ENCODE measurements at places on chromosomes 7 and 10.

- no peak for DNase-seq
Measured at GRCh38 chr7:28874001-28874400, 84.1 kb downstream of the TRIL start.

- peak; percentile 86 for DNase-seq
Measured at GRCh38 chr10:102776779-102777456, 33.2 kb downstream of the WBP1L start.

DNA sequence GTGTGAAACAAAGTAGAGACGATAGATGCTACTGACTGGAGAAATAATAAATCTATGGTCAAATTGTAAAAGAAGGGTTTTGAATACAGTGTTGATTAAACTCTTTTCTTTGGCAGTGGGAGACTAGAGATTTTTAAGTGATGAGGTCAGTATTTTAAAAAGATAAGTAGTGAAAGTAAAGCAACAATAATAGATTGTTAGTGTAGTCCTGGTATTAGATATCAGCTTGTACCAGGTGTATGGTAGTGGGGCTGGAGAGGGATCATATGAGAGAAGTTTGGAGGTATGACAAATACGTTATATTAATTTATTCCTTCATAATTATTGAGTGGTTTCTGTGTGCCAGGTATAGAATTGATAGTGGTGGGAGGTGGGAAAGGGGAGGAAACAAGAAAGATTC lies 25.2 kb downstream of the PHTF2 start:
- DNase-seq: no peak

- DNase-seq: peak; percentile 54
Measured at GRCh38 chr7:49852619-49853462, 79.4 kb downstream of the VWC2 start.

DNA sequence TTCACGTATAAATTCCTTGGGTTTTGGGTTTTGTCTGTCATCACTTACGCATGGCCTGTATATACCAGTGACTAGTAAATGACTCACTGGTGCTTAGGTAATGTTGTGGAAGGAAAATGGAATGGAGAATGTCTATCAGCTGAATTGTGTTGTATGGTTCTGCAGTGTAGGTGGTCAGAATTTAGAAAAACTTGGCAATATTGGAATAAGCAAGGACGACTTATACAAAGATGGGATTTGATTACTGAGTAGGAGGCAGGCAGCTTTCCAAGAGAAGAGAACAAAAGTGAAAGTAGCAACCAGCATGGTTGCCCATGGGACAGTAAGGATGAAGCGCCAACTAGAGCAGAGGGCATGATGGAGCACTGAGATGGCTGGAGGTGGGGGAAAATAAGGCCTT lies 168.6 kb upstream of the CSTF2T start:
- no peak for DNase-seq

DNA sequence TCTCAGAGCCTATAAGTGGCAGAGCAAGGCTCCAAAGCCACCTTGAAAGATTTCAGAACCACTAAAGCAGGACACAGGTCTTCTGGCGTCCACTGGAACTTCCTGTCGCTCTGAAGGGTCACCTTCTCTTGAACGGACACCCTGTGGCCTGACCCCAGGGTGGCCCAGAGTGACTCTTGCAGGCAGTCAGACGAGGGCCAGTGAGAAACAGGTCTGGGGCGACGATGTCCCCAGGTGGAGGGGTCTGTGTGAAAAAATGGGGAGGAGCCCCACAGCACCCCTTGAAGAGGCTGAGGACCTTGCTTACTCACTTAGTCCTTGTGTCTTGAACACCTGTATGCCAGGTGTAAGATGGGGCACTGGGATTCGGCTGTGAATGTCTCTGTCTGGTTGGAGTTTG lies 946 bp upstream of the RASGEF1A start:
- DNase-seq: no peak

- no peak for DNase-seq
Measured at GRCh38 chr7:82810558-82811259, 352.0 kb downstream of the PCLO start.

- no peak for DNase-seq
Measured at GRCh38 chr7:832167-832967, at the start of gene SUN1. Gene SUN1, plus strand, starts transcription at chr7:832476. Its CDS starts 49 bp downstream, at chr7:832525.

GRCh38 chr10:102642736-102643335 lies 1.4 kb upstream of the TRIM8 start:
- DNase-seq: peak; percentile 76

- no peak for DNase-seq
Measured at GRCh38 chr7:151137791-151138152, 29.7 kb downstream of the GBX1 start.

DNA sequence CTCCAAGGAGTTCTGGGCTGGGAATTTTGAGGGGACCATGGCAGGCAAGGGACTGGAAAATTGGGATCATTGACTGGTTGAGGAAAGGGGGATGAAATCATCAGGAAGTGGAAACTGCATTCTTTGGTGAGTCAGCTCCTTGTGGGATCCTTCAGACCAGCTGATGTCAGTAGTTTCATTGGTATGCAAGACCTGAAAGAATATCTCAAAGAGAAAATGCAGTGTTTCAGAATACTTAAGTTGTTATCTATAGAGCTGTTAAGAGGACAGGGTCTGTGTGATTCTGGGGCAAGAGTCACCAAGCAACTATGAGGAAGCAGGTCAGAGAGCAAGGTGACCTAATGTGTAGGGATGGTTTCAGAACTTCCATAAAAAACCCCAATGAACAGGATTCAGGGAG lies 595.9 kb upstream of the AUTS2 start:
- no peak for DNase-seq

GRCh38 chr7:127689194-127689772 lies 37.3 kb downstream of the SND1 start:
- DNase-seq: no peak

DNA sequence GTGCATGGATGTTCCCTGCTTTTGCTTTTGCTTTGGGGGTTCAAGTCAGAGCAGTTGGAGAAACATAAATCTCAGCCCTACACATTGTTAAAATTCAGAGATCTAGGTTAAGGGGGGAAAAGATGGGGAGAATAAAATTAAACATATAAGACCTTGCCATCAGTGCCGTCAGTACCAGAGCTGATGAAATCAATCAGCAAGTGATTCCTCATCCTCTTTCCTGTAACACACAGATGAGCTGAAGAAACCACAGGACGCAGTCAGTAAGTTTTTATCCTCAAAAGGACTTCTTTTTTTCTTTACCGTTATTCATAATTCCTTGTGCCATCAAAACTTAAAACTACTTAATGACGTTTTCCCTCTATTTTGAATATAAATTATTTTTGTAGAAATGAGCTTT lies 5.9 kb downstream of the HECW1 start:
- no peak for DNase-seq

GRCh38 chr7:132500727-132501440 lies 75.4 kb downstream of the PLXNA4 start:
- DNase-seq: peak; percentile 76

- DNase-seq: no peak
Measured at GRCh38 chr7:42886129-42886528, 25.7 kb downstream of the C7orf25 start.

DNA sequence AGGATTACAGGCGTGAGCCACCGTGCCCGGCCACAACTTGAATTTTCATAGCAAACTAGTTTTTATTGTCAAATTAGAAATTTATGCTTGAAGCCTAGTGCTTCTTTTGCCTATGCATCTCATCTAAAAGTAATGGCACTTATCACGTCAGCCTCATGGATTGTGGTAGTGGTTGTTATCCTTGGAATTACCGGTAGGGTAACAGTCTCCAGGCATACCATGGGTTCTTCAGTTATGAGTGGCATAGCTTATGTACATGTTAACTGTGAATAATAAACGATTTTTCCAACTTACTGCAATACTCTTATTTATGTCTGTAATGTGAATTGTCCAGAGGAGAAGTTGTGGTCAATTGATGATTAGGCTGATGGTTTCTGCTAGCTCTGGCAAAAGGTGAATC lies 63.1 kb downstream of the BMPR1A start:
- DNase-seq: no peak

- peak; percentile 23 for DNase-seq
Measured at GRCh38 chr7:100567031-100567730, 6.5 kb downstream of the SAP25 start.

DNA sequence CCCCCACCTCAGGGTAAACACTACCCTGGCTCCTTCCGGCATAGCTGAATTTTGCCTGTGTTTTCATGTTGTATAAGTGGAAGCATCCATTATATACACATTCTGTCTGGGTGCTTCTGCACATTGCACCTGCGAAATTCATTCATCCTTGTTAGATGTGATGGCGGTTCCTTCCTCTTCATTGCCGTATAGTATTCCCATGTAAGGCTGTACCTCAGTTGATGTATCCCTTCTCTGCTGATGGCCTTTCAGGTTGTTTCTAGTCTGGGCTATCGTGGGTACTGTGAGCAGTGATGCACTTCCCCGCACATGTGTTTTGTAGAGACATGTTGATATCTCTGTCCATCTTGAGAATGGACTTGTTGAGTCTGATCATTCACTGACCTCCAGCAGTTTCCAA lies 28.9 kb downstream of the ELFN1 start:
- DNase-seq: no peak

GRCh38 chr7:100102950-100103840 lies 1.8 kb downstream of the AP4M1 start:
- no peak for DNase-seq

DNA sequence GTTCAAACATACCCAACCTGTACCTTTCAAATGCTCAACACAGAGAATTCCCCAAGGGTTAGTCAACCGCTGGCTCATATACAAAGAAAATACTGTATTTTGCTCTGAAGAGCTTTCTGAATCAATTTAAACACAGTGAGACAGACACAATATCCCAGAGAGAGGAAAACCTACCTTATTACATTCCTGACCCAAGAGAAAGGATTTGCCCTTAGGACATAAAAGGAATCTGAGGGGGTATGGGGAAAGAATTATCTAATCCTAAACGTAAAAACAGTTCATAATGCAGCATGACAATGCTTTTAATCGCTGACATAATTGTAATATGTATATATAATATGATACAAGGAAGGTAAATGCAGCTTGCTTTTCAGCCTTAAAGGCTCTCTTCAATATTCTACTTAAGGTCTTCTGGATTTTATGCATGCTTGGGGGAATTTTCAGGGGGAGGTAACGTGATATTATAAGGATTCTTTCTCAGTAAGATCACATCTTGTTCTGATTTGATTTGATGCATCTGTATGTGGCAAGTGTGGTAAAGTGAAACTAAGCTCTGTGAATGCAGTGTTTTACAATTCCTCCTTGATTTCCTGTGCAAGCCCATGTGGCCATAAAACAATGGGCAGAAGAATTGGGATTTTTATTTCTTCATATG lies 240.5 kb downstream of the GLI3 start:
- no peak for DNase-seq

DNA sequence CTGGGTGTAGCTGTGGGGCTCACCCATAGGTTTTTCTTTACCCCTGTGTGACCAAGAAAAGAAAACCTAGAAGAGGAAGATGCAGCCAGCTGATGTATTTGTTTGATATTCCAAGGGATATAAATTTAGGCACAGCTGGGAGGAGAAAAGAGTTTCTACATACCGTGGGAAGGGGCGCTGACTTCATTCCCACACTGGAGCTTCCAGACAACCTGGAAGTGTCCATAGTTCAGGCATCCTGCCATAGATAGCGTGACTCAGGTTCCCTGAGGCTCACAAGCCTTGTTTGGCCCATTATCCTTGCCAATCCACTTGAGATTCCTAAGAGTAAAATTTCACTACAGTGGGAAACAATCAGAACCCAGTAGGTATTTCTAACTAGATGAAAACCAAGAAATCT lies 371.7 kb upstream of the NRP1 start:
- no peak for DNase-seq

DNA sequence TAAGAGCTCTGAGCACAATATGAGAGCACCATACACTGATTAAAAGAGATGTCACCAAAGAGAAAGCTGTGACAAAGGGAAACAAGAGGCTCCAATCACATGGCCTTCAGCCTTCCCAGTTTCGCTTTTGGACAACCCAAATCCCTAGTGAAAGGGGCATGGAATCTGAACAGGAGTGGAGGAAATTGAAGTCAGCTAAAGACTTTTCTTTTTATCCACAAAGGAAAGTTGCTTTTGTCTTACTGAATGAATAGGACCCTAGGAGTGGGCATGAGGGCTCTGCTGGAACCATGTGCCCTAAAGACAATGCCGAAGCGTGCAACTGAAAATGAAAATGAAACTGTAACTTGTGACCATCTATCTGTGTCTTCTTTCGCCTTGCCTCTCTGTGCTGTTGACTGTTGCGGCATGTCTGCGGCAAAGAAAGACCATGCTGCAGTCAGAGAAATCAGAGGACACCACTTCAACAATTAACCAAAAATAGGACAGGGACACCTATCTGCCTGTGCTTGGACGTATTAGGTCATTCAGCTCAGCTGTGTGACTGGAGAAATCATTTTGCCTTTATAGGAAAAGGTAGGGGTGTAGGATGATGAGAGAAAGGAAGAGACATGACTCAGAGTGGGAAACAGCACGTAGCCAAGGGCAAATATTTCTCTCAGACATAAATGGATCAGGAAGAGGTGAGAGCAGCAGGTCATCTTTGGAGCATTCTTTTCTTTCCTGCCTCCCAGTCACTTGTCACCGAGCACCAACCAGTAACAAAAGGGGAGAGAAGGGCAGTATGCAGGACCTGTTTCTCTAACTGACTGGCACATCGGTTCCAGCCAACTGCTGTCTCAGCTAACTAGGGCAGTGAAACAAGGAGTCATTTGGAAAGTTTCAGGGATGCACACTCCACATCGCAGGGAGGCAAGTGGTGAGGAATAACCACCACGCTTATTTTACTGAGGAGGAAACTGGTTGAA lies 12.3 kb downstream of the CAV2 start:
- DNase-seq: no peak

GRCh38 chr7:44392618-44393010 lies 67.2 kb upstream of the CAMK2B start:
- DNase-seq: no peak

DNA sequence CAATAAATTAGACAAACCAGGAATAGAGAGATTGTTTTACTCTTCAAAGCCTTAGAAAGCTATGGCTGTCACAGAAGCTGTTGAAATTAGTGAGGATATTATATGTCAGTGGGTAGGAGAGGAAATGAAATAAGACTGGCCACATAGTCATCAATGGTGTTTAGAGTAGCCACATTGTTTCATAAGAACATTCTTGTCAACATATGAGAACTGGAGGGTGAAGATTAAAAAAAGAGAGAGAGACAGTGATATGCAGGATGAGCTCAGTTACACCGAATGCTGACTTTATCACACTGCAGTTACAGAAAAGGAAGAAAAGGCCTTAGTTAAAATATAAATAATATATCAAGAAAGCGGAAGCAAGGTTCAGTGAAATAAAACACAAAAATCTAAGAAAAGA lies 412.0 kb downstream of the CNTNAP2 start:
- no peak for DNase-seq

GRCh38 chr10:78362406-78363022 lies 328.9 kb downstream of the RPS24 start:
- no peak for DNase-seq

GRCh38 chr7:87154166-87154565 lies 1.9 kb downstream of the DMTF1 start:
- DNase-seq: no peak

- DNase-seq: no peak
Measured at GRCh38 chr7:133434246-133434865, 181.5 kb downstream of the EXOC4 start.

GRCh38 chr10:120111628-120112027 lies 219.1 kb downstream of the SEC23IP start:
- DNase-seq: no peak

All from ovary (tissue), 10 donors.